Activated CD8-positive, alpha-beta memory T cell treated with anti-CD3 and anti-CD28 coated beads, Interleukin-2, amount 10 ng/mL, durations not matched to agents 7 days and 5 days (primary cell): ENCODE measurements at places on chromosomes 16 and 17.

GRCh38 chr17:57918017-57918895 is 37.0 kb downstream of the CUEDC1 start:
- no peak overlapping the region for H3K4me3 ChIP-seq
- H3K36me3 ChIP-seq: no peaks in the 10 kb centered on the region
- peaks cover 34% of the 10 kb centered on the region for H3K27me3 ChIP-seq
- no peak overlapping the region for H3K27ac ChIP-seq

GRCh38 chr17:75514919-75515495 is 330 bp downstream of the CASKIN2 start:
- no peak for DNase-seq
- peaks cover 24% of the 10 kb centered on the region for H3K4me1 ChIP-seq
- peak overlapping the region; percentile 69 for H3K4me3 ChIP-seq
- H3K36me3 ChIP-seq: peaks cover 13% of the 10 kb centered on the region
- no peaks in the 10 kb centered on the region for H3K27me3 ChIP-seq

GRCh38 chr17:40605306-40605705 is 40.0 kb upstream of the CCR7 start:
- H3K27me3 ChIP-seq: no peaks in the 10 kb centered on the region
- H3K27ac ChIP-seq: peak overlapping the region; percentile 92
- H3K4me1 ChIP-seq: peaks cover 97% of the 10 kb centered on the region
- H3K4me3 ChIP-seq: peak overlapping the region; percentile 33
- DNase-seq: peak; percentile 78
- peaks cover 7% of the 10 kb centered on the region for H3K36me3 ChIP-seq

GRCh38 chr16:85663891-85664321 is 24.8 kb downstream of the GINS2 start:
- H3K4me3 ChIP-seq: no peak overlapping the region
- DNase-seq: no peak
- no peak overlapping the region for H3K27ac ChIP-seq
- peaks cover 32% of the 10 kb centered on the region for H3K36me3 ChIP-seq
- no peaks in the 10 kb centered on the region for H3K4me1 ChIP-seq

DNA sequence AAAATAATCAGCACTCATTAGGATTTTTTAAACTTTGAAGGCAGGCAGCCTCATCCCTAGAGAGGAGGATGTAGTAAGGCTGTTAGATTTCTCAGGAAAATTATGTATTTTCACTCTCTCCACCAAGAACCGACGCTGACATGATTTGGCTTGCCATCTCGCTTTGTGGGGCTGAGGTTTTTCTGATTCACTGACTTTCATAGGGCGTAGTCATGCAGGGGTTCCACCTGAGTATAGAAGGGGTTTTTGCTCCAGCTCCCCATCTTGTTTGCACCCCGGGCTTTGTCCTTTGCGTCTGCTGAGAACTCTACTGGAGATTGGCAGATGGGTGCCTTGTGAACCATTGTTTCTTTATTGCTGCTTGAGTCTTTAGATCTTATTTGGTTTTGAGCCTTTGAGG is 20.2 kb downstream of the TOM1L1 start:
- H3K4me1 ChIP-seq: no peaks in the 10 kb centered on the region
- DNase-seq: no peak
- peaks cover 7% of the 10 kb centered on the region for H3K27me3 ChIP-seq
